ENCODE measurements at places on chromosomes 3 and 15. TPM values are rescaled to one million over a fixed set of nuclear protein-coding genes. Genes with fewer than 3 reads are reported as not detected.

DNA sequence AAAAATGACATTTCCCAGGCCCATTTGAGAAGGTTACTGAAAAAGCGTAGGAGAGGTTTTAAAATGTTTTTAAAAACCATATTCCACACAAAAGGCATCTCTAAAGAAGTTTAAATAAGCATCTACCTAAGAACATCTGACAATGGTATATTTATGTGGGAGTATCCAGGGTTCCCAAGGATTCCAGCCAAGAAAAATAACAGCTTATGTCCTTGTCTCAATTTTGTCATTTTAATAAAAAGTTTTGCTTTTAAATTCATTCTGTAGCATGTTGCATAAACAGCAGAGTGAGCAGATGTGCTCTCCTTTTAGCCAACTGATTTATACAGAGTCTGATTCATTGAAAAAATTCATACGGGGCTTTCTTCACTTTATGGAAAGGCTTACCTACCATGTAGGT lies 129.9 kb downstream of the LRRC3B start:
- no peak for DNase-seq

Gene ALG1L2
- polyA plus RNA-seq, result 0.29 TPM

Gene P2RY12
- polyA plus RNA-seq, result not detected

Gene KLF15
- 0.53 TPM for polyA plus RNA-seq

GRCh38 chr3:61008998-61009380 lies 242.3 kb downstream of the FHIT start:
- no peak for DNase-seq

GRCh38 chr3:4805662-4806061 lies 173.6 kb upstream of the BHLHE40 start:
- no peak for DNase-seq

DNA sequence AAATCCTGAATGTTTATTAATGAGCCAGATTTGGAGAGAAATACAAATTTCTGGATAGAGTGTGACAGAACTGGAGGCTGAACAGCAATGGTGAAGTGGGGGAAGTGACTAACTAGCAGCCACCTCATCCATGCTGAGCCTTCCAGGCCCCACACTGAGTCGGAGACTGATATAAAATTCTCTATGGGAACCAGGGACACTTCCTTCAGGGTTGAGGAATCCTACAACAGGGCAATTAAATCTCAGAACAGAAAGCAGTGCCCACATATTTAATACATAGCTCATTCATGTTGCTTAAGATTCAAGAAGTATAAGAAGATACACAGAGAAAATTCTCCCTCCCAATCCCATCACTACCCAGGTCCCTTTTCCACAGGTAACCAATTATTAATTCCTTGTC lies 49.3 kb downstream of the HACD2 start:
- DNase-seq, result no peak

- DNase-seq, result no peak
Observed at GRCh38 chr3:4310971-4311370, 7.8 kb downstream of the SETMAR start.

GRCh38 chr15:31469786-31470525 lies 143.3 kb downstream of the KLF13 start:
- DNase-seq, result no peak

Gene RUBCN
- 8.8 TPM for polyA plus RNA-seq

Gene SPATA12
- not detected for polyA plus RNA-seq

DNA sequence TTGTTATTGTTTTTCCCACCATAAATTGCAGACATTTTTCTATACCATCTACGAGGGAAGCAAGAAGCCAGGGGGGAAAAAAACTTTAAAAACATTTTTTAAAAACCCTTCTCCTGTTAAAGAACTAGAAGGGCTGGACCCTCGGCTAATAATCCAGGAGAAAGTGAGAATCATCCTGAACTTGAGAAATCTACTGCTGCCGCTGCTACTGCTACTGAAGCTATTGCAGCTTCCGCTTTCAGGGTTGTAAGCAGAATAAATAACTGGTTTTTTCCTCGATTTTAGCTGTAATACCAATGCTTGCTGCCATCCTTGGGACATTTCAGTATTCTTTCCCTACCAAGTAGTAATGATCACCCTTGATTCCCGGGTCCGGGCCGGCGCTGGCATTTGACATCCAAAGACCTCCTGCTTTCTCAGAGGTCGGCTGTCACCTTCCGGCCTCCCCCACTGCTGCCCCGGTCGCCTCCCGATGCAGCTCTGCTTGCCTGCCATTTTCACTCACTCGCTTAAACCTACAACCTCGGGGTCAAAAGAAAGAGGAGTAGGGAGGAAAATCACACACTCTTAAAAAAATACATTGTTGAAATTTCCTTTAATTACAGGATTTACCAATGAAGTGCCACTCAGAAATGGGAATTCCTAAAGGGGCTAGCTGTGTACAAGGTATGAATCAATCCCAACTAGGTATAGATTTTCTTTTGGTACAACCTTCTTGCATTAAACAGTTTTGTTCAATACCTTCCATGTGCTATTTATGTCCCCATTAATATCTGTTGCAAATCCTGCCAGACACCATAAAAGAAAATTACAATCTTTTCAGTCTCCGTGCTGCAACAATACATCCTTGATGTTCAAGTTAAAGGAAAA lies 674 bp upstream of the MECOM start:
- no peak for DNase-seq

- no peak for DNase-seq
Observed at GRCh38 chr3:185715091-185715490, 109.8 kb downstream of the IGF2BP2 start.

DNA sequence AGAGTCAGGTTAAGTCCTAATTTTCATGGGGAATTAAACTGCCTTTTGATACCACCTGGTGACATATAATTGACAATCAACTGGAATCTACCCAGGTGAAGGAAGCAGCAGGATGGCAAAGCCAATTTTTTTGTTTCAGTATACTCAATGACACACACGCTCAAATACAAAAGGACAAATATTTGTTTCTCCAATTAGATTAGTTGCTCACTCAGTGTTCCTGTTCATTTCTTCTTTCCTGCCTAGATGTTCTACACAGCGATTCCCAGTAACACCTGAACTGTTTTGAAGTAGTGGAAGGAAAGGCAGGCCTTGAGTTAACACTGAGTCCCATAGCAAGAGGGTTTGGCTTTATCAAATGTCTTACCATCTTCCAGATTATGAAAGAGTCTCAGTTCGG lies 157.5 kb downstream of the PDZRN3 start:
- DNase-seq, result no peak

- DNase-seq, result no peak
Observed at GRCh38 chr3:84039099-84039498, 919.7 kb upstream of the CADM2 start.

- DNase-seq, result no peak
Observed at GRCh38 chr15:70505936-70506912, 257.1 kb downstream of the UACA start.

DNA sequence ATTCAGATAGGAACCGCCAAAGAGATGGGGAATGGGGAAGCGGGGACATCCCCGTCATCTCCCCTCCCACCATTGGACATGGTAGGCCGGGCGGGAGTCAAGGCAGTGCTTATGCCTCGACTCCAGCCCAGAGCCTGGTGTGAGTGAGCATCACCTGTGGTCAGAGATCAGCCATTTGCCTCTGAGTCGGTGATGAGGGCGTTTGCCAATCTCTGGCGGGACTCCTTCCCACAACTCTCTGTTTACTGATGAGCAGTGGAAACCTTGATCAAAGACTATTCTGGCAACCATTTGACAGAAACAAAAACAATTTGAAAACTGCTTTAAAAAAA lies 63.9 kb upstream of the HES1 start:
- no peak for DNase-seq

Gene CHST14
- 19.8 TPM for polyA plus RNA-seq

- no peak for DNase-seq
Observed at GRCh38 chr15:77816983-77817382, 184.3 kb upstream of the LINGO1 start.

Gene CISH
- polyA plus RNA-seq, result 4.1 TPM

Gene PRSS50
- polyA plus RNA-seq, result not detected

DNA sequence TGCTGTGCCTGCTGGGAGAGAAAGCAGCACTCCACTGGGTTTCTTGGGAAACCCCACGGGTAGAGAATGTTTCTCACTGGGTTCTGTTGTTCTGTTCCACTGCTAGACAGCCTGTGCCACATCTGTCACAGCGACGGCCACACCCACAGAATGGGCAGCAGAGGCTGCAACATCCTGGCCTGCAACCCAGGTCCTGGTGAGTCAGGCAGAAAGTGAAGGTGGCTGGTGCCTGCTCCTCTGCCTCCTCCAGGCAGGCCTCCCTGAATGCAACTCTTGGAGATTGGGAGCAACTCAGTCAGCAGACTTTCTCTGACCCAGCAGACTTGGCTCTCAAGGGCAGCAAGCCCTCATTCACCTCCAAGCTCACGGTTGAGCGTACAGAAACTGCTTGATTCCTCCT lies 13.0 kb downstream of the C3orf18 start:
- DNase-seq, result no peak

GRCh38 chr3:104549099-104549714 lies 817.5 kb upstream of the ALCAM start:
- no peak for DNase-seq

Gene IQSEC1
- 3.6 TPM for polyA plus RNA-seq

- no peak for DNase-seq
Observed at GRCh38 chr3:119562307-119562961, 3.0 kb upstream of the CD80 start.

GRCh38 chr3:80492162-80492561 lies 724.4 kb upstream of the ROBO1 start:
- DNase-seq, result no peak

DNA sequence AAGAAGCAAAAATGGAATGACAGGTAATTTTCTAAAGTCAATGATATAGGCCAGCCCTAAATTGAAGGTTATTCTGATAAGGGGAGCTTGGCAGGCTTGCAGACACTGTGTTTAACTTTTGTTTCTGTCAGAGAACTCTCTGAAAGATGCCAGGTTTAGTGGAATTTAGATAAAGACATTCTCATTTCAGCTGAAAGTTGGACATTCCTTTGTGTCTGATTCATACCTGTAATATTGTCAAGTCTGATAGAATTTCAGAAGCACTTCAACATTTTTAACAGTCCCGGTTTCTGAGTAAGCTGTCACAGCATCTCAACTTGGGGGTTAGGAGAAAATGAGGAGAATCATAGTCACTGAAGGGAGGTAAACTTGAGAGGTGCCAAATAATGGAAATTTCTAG lies 84.0 kb downstream of the DIPK2A start:
- no peak for DNase-seq

DNA sequence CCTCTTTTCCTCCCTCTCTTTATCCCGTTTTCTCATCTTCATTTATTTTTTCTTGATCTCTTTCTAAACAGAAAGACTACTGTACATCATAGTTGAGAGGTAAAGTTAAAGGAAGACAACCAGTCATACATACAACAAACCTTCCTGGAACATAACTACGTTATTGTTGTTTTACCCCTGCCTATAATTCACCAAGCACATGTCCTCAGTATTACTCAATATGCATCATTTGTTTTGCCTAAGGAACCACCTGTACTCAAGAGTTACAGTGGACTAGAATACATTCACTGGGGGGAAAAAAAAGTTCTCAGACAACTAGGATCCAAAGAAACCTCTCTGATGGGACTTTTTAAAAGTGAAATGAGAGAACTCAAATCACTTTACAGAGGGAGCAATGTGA lies 344.7 kb upstream of the RBMS3 start:
- DNase-seq, result no peak

Gene CMTM6
- 76.3 TPM for polyA plus RNA-seq

- no peak for DNase-seq
Observed at GRCh38 chr3:114119776-114120175, 59.1 kb downstream of the DRD3 start.

- no peak for DNase-seq
Observed at GRCh38 chr3:178189854-178190253, 346.4 kb upstream of the KCNMB2 start.

- DNase-seq, result no peak
Observed at GRCh38 chr15:74869726-74870407, 3.3 kb downstream of the SCAMP2 start.

DNA sequence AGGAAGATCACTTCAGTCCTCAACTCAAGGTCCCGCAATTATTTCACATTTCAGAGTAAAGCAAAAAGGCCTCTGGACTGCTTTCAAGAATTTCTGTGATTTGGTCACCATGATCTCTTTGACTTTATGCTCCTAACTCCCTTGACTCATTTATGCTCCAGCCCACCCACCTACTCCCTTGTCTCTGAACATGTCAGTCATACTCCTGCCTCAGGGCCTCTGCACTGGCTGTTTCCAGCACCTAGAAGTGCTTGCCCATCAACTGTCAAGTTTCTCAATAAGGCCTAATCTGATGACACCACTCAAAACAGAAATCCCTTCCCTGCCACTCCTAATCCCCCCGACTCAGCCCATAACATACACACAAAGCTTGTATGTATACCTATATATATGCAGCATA lies 36.1 kb upstream of the CSPG5 start:
- DNase-seq, result no peak

Gene PRKCD
- 13.6 TPM for polyA plus RNA-seq

Gene DNASE1L3
- polyA plus RNA-seq, result not detected

GRCh38 chr3:149339931-149340309 lies 6.5 kb upstream of the TM4SF18 start:
- DNase-seq, result peak; percentile 79

Gene MEGF11
- polyA plus RNA-seq, result not detected

GRCh38 chr3:127899200-127899599 lies 15.8 kb upstream of the KBTBD12 start:
- DNase-seq, result no peak

Gene KLHL40
- not detected for polyA plus RNA-seq

Gene UROC1
- not detected for polyA plus RNA-seq

- no peak for DNase-seq
Observed at GRCh38 chr3:66163222-66163621, 57.6 kb upstream of the SLC25A26 start.

Gene EAF2
- 2.5 TPM for polyA plus RNA-seq

DNA sequence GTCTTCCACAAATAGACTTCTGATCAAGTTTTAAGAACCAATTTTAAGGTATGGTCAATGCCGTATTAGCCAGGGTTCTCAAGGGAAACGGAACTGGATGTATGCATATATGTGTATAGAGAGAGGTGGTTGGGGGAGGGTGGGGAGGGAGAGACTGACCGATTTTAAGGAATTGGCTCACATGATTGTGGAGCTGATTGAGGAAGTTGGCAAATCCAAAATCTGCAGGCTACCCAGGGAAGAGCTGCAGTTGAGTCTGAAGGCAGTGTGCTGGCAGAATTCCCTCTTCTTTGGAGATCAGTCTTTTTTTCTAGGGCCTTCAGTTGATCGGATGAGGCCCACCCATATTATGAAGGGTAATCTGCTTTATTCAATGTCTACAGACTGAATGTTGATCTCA lies 40.8 kb upstream of the SPRED1 start:
- no peak for DNase-seq

Gene PAQR5
- 9.7 TPM for polyA plus RNA-seq

Gene PTH1R
- polyA plus RNA-seq, result 0.05 TPM
